ENCODE measurements at places on chromosomes 3 and 15.

DNA sequence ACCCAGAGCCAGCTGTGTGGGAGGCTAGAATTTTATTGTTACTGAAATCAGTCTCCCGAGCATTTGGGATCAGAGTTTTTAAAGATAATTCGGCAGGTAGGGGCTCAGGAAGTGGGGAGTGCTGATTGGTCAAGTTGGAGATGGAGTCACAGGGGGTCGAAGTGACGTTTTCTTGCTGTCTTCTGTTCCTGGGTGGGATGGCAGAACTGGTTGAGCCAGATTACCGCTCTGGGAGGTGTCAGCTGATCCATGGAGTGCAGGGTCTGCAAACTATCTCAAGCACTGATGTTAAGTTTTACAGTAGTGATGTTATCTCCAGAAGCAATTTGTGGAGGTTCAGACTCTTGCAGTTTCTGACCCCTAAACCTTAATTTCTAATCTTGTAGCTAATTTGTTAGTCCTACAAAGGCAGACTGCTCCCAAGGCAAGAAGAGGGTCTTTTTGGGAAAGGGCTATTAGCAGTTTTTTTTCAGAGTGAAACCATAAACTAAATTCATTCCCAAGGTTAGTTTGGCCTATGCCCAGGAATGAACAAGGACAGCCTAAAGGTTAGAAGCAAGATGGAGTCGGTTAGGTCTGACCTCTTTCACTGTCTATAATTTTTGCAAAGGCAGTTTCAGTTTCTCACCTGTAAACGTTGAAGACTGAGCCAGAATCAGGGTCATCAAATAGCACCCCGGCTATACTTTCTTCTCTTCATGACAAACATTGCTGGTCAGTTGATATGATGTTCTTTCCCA is 28.2 kb downstream of the FLNB start:
- no peak for DNase-seq

DNA sequence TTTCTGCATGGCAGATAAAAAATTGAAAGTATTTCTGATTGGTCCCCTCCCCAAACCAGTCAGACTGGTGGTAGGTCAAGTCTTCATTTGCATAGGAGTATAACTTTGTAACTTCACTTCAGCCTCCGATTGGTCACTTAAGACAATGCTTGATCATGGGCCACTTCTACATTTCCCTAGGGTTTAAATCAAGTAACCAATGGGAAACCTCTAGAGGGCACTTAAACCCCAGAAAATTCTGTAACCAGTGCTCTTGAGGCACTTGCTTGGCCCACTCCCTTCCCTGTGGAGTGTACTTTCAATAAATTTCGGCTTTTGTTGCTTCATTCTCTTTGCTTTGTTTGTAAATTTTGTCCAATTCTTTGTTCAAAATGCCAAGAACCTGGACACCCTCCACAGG is 225.5 kb downstream of the ARPP21 start:
- DNase-seq = no peak

DNA sequence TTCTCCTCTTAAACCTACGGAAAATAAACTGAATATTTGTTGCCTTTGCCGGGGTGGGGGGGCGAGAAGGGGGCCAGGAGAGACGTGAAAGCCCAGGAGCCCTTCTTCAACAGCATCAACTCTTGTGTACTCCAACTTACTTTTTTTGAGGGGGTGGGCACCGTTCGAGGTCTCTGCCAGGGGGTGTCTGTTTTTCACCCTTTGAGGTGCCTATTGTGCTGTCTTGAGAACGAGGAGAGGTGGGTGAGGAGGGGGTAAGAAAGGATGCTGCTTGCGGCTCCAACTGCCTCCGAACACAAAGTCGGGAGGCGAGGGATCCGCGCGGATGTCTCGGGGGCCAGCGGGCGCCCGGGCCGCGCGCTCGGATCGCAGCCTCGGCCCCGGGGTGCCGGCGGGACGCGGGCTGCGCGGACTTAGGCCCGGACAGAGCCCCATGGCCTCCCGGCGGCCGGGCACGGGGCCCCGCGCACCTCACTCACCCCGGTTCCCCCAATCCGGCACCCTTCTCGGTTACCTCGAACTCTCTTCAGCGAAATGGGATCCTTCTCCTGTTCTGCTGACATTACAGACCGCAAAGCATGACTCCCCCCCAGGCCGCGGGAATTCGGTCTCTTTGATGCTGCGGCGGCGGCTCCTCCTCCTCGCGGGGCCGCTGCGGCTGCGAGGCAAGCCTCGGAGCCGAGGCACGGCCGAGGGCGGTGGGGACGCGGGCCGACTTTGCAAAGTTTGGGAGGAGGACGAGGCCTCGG is 650 bp downstream of the PYGO1 start:
- peak; percentile 41 for DNase-seq

DNA sequence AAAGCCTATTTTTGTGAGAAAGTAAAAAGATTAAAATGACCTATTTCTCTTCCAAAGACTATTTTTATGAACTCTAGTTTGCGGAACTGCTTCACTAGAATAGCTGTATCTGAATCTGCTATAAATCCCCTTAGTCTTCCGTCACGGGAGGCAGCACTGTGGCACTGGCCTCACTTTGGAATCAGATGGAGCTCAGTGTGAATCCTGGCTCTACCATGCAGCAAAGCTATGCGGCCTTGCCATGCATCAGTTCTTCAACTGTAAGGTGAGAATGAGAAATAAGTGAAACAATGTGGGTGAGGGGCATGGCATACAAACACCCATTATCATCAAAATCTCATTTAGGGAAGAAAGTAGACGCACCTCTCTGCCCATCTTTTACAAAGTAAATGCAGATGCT is 27.5 kb upstream of the CSPG5 start:
- DNase-seq = no peak

GRCh38 chr15:94387849-94388441 is 156.6 kb downstream of the MCTP2 start:
- no peak for DNase-seq

GRCh38 chr3:152719264-152719663 is 115.7 kb upstream of the P2RY1 start:
- no peak for DNase-seq

DNA sequence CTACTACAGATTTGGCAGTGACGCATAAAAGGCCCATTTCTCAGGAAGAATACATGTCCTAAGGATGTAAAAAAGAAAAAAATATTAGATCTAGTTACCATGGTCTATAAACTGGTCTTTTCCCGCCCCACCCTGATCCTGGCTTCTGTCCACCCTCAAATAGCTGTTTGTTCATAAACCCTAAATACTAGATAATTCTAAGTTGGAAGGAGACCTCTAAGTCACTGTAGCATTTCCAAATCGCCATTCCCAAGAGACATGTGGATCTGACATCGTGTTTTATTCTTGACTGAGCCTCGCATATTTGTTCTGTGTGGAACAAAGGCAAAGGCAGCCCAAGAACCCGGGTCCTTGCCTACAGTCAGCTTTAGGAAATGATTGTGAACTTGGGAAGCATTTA is 49.0 kb downstream of the LMCD1 start:
- no peak for DNase-seq

- no peak for DNase-seq
Observed at GRCh38 chr3:108959017-108959416, 5.3 kb upstream of the GUCA1C start.

GRCh38 chr3:184134746-184135148 is 411 bp upstream of the EIF2B5 start:
- DNase-seq = no peak

DNA sequence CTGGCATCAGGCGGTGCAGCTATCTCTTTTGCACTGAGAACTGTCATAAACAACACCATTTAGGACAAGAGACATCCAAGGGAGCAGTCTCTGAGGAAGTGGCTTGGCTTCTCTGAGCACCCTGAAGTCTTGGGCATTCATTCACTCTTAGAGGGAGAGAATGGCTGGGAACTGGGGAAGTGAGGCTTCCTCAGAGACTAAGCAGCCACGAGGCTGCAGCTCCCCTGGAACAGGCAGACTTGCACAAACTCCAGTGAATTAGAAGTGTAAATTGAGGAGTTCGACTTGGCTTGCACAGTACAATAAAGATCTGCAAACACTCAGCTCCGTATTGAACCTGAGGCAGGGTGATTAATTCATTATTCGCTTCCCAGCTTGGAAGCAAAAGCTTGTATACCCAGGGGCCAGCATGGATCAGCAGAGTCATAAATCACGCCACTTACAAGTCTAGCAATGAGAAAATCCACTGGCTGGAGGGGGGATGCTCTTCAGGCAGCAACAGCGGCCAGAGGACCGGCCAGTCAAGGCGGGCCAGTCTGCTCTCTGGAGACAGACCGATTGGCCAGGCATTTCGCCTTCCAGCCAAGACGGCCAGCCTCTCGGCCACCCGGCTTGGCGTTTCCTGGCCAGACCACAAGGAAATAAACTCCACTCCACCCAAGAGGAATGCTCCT is 118.8 kb upstream of the ADPGK start:
- DNase-seq = no peak

DNA sequence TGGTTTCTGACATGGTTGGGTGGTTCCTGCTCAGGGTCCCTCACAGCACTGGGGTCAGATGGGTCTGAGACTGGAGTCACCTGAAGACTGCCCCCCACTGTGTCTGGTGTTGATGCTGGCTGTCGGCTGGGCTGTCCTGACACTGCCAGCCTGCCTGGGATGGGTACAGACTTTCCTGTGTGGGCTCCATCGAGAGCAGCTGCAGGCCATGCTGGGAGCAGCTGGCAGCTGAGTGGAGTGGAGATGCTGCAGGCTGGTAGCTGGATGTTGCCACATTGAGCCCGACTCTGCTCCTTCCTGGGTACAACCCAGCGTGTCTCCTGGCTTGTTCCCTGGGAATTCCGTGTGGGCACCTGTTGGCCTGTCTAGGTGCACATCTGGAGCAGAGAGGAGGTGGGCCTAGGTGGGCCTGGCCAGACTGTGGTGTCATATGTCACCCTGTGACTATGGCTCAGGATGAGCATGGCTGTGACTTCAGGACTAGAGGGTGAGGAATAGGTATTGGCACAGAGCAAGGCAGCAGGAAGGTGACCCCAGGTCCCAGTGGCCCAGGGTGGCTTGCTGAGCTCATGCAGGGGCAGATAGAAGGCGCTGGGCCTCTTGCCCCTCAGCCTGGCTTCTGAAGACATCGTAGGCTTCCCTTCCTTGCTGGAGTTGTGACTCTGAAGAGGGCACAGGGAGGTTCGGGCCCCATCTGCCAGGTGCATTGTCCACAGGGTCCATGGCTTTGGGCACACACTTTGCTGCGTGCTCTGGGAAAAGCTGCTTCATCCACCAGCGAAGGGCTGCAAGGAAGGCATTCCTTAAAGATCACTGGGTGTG is 40.0 kb upstream of the PRR23E start:
- no peak for DNase-seq

All from activated T-cell treated with anti-CD3 and anti-CD28 coated beads, Interleukin-2, amount 50 U/mL, for 48 hours (primary cell).